ENCODE measurements at places on chromosomes 1 and 21.
A peak's percentile ranks its signal among the peaks of the same experiment; 100 is the strongest.

DNA sequence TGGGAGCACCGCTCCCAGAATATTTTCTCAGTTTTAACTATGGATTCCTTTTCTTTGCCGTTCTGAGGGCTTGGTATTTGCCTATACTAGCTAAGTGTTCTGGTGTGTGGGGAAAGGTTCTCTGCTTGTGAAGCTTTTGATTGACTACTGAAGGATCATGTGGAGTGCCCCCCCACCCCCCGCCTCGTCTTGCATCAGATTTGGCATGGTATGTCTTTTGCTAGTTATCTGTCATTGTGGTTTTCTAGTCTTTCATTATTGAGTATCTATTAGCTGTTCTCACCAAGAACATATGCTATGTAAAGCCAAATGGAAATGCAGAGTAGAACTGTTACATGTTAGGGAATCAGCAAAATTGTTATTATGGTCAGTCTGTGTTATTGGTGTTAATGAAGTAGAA, 58.3 kb downstream of the MACF1 start:
- DNase-seq = no peak

GRCh38 chr1:165949335-165950130, 122.1 kb downstream of the UCK2 start:
- DNase-seq = no peak

GRCh38 chr1:93605812-93606512, 75.7 kb downstream of the BCAR3 start:
- DNase-seq = no peak

DNA sequence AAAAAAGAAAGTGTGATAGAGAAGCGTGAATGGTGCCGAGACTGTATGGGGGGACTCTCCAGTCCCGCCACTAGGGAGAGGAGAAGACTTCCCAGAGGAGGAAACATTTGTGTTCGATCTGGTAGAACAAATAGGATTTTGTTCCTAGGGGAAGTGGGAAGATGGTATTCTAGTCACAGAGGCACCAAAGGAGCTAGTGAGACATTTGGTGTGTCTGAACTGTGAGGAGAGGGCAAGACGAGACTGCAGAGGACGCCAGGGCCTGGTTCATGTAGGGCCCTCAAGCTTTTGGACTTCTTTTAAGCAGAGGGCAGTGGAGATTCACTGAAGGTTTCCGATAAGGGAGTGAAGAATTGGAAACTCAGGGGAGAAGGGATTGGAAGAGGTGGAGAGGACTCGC, 2.9 kb downstream of the BTBD19 start:
- DNase-seq = no peak

- DNase-seq = no peak
These were observed 46.2 kb downstream of the DYRK1A start for GRCh38 chr21:37412603-37413360.

- no peak for DNase-seq
These were observed 401.7 kb upstream of the LYPLAL1 start for GRCh38 chr1:218771931-218772330.

DNA sequence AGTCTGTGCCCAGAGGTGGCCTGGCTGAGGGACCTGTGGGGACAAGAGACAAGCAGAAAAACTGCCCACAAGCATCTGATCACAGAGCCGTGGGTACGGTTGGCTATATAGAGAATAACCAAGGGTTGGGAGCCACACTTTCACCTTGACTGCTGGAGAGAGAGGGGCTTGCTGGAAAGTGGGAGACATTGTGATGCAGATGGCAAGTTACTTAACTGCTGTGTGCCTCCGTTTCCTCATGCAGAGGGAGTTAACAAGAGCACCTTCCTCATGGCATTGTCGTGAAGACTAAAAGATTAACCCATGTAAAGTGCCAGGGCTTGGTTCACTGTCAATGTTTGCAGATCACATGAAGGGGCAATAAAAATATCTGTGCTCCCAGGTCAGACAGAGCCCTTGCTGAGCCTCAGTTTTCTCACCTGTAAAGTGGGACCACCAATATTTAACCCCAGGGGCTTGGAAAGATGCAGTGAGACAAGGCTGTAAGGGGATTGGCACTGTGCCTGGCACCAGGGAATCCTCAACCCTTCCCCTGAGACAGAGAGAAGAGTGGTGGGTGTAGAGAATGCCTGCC, 52.8 kb downstream of the SDC3 start:
- no peak for DNase-seq

DNA sequence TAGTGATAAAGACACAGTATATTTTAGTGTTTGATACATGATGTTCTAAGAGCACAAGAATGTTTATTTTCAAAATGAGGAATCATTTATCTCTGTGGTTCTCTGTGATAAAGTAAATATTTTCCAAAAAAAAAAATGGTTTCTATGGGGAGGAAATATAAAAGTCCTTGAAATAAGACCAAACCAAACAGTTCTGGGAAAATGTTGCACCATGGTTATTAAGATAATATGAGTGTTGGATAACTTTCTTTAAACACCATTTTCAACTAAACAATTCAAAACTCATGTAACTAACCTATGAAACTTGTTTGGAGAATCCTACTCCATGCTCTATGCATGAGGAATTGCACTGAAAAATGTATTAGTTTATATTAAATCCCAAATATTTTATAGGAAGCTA, 184.6 kb downstream of the KCNT2 start:
- DNase-seq = no peak

DNA sequence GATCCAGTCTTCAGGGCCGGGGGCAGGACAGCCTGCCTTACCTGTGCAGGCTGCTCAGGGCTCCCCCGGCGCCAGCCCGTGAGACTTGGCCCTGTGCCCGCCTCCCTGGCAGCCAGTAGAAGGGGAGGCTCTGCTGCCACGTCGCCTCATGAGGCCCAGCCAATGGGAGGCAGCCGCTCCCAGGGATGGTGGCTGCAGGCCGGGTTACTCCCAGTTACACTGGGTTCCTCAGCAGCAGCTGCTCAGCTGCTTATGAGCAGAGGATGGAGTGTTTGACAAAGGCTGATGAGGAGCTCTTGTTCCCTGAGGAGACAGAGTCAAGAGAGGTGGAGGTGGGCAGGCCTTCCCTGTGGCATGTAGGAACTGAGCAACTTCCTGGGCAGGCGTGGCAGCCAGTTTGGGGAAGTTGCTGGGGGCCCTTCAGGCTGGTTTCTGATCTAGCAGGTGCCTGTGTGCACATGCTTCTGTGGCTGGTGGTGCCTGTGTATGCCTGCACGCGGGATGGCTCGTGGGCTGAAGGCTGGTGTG, 5.5 kb downstream of the MFSD2A start:
- no peak for DNase-seq

- peak; percentile 81 for DNase-seq
These were observed at the start of gene SEMA6C for GRCh38 chr1:151146412-151147131. SEMA6C (minus strand) TSS chr1:151146631; CDS start chr1:151142621, 4,010 bp downstream.
